ENCODE measurements at places on chromosomes 5 and 9.

DNA sequence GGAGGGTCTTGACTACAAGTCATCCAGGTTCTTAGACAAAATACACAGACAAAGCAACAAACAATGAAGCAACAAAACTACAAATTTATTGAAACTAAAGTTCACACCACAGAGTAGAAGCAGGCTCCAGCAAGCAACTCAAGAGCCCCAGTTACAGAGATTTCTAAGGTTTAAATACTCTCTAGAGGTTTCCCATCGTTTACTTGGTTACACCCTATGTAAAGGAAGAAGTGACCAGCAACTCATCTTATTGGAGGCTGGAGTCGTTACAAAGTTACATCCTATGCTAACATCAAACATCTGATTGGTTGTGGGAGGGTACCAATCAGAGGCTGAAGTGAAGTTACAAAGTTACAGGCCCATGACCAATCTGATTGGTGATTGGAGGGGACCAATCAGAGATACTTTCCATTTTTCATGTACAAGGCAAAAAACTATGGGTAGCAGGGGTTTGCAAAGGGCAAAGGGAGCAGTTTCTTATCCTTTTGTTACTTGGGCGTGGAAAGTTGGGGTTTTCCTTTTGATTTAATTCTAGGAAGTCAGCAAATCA lies 2292.6 kb upstream of the C9orf72 start:
- DNase-seq = no peak

DNA sequence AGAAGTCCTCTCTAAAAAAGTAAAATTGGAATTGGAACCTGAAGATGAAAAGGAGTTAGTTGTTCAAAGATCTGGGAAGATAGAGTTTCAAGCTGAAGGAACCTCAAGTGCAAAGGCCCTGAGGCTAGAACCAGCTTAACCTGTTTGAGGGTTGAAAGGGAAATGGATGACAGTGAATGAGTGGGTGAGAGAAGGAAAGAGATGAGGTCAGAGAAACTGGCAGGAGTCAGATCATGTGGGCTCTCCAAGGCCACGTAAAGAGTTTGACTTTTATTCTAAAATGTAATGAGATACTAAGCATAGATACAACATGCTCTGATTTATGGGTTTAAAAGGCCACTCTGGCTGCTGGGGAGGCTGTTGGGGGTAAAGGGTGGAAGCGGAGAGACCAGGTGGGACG lies 2.5 kb upstream of the RAD23B start:
- peak; percentile 59 for DNase-seq

DNA sequence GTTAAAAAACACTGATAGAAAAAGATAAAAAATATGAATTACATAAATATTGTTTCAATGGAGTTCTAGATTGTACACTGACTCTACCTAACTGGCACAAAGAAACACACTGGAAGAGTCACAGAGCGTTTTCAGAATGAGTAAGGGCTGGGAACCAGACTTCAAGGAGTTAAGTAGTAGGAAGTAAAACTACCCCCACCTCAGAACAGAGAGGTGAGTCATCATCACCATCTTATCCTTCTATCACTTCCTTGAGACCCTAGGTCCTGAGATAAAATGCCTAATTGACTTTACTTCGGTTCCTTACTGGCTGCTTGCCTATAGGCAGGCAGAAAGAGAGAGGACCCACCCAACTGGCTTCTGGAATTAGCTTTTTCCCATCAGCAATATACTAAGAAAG lies 79.7 kb downstream of the ELAVL2 start:
- DNase-seq = no peak

GRCh38 chr5:171306781-171307591 lies 2.1 kb upstream of the TLX3 start:
- no peak for DNase-seq

DNA sequence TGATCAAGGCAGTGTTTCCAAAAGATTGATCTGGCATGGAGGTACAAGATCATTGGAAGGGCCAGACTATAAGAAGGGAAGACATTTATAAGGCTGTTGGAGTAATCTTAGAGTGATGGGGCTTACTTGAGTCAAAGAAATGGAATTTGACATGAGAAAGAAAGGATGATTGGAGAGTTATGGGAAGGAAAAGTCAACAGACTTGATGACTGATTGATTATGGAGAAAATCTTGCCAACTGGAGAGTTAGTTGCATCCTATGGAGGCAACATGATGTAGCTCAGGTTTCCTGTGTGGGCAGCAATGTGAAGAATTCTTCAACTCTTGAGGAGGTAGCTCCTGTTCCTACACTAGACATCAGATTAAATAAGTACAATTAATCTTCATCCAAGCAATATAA lies 10.9 kb upstream of the MAST4 start:
- no peak for DNase-seq

DNA sequence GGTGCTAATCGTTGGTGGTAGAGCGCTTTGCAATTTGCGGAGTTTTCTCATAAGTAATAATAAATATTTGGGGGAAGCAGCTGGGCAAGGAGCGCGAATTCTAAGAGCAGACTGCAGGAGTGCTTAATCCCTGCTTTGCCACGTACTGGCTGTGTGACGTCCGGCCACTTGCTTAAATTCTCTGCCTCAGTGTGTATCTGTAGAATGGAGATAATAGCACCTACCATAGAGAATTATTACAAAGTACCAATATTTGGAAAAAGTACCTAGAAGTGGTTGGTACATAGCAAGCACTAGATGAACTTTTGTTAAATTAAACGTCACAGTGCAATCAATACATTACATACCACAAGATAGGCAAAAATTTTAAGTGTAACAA lies 598 bp upstream of the TMED7 start:
- DNase-seq = no peak

DNA sequence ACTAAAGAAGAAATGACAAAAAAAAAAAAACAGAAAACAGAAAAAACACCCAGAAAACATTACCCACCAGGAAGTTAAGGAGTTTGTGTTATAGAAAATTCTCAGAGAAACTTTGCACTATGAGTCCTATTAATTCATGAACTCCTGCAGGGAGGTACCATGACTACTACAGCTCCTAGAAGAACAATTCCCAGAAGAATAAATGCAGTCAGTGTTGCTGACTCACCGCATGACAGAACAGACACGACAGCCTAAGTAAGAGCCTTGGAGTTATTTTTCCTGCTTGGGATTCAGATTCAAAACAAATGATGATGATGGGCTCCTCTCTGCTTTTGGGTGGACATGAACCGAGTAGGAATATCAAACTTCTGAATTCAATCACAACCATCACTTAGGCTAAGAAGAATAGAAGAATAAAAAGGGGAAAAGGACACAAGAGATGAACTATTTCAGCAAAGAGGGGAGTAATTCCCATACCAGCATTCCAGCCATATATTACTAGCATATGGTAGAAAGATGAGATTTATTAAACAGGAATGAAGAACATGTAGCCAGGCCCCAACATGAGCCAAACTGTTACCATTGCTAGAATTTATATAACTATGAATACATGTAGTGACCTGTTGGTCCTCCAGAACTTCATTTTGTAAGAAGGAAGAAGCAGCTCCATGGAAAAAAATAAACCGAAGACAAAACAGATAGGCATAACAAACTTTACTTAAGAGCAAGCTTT lies 209.6 kb upstream of the PDE4D start:
- DNase-seq = no peak

DNA sequence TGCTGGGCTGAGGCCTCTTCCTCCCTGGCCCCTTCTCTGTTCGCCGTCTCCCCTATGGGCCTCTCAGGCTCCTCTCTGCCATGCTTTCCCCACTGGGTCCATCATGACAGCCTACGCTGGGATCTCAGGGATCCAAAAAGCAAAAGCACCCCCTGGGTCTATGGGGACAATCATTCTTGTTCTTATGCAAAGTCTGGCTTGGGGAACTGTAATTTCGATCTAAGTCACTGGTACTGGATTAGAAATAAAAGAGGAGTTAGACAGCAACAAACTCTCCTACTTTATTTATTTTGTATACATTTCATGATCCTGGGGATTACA lies 86.6 kb downstream of the SLC38A9 start:
- no peak for DNase-seq

GRCh38 chr5:129978270-129978669 lies 74.0 kb downstream of the CHSY3 start:
- DNase-seq = no peak

GRCh38 chr9:81737871-81738507 lies 48.6 kb upstream of the TLE1 start:
- DNase-seq = peak; percentile 81

DNA sequence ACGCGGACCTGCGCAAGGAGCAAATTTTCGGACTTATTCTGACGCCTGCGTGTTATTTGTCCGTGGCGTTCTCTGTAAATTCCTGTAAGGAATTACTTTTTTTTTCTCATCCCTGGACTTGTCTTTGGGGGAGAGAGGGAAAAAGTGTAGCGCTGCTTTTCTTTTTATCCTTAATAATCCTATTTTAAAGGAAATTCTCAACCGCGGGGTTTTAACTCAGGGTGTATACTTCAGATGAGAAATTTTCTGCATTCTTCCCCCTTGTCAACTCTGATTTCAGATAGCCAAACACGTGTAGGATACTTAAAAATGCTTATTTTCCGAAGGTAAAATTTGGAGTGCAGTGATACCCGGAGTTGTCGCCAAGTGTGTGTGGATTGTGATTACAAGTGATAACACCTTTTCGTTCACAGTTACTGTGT lies 853 bp downstream of the DCP2 start:
- no peak for DNase-seq

- no peak for DNase-seq
These were observed 195.3 kb upstream of the MVB12B start for GRCh38 chr9:126131066-126132010.

GRCh38 chr5:151697452-151697851 lies 10.7 kb upstream of the SPARC start:
- no peak for DNase-seq

GRCh38 chr9:98247831-98248657 lies 7.4 kb downstream of the TBC1D2 start:
- DNase-seq = peak; percentile 91

GRCh38 chr5:36741128-36741527 lies 134.7 kb downstream of the SLC1A3 start:
- no peak for DNase-seq

- DNase-seq = no peak
These were observed 21.7 kb downstream of the FER start for GRCh38 chr5:108769352-108769751.

DNA sequence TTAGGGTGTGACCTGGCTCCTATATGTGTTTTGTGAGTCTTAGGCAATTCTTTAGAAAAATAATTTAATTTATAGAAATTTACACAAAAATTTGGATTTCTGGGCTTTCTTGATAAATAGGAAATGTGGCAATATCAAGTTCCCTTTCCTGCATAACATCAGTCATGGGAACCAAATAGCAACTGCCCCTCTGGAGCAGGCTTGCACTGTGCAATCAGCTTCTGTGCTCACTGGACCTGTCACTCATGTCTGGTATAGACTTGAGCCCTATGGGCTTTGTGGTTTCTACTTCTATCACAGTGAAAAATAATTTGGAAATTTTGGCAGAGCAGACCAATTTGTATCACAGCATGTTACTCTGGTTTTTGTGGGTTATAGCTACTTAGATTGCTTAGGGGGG lies 131.7 kb downstream of the ADGRV1 start:
- peak; percentile 45 for DNase-seq

- DNase-seq = peak; percentile 13
These were observed 703 bp downstream of the ISCA1 start for GRCh38 chr9:86281593-86282076.

GRCh38 chr5:120016717-120017382 lies 387.5 kb downstream of the FAM170A start:
- no peak for DNase-seq

- DNase-seq = peak; percentile 3
These were observed 547.2 kb downstream of the CSNK1G3 start for GRCh38 chr5:124059200-124059599.

- DNase-seq = no peak
These were observed 44.8 kb upstream of the BNC2 start for GRCh38 chr9:16915126-16915831.

DNA sequence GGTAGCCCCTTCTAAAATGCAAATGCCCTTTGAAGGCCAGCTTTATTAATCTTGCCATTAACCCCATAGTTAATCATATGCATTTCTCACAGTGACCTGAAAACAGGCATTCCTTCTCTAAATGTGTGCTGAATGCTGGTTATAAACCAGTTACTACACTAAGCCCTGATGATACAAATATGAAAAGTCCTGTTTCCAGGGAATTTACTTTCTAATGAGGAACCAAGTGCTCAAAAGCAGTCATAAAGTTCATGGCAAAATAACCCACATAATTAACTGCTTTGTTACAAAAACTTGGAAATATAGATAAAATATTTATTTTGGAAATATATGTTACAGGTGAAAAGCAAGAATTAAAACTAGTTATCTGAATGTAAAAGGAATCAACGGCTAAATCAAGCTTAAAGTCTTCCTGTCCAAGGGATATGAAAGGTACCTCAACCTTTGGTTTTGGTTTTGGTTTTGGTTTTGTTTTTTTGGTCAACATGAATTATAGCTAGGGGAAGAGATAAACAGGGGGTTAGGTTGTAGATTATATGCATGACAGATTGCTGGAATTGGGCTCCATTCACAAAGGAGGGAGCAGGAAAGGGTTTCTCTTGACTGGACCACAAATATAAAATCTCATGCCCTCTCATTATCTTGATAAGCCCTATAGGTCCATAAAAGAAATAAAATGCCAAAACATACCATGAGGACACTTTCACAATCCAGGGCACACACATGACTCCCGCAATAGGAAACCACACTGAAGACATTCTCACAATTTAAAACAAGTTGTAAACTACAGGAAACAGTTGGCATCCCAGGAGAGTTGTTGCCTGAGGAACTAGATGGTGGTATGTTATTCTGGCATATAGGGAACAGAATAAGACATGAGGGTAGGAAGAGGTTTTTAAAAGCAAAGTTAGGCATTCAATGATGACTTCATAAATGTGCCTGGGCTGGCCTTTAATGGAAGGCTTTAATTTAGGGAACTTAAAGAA lies 46.7 kb upstream of the MACIR start:
- peak; percentile 76 for DNase-seq

DNA sequence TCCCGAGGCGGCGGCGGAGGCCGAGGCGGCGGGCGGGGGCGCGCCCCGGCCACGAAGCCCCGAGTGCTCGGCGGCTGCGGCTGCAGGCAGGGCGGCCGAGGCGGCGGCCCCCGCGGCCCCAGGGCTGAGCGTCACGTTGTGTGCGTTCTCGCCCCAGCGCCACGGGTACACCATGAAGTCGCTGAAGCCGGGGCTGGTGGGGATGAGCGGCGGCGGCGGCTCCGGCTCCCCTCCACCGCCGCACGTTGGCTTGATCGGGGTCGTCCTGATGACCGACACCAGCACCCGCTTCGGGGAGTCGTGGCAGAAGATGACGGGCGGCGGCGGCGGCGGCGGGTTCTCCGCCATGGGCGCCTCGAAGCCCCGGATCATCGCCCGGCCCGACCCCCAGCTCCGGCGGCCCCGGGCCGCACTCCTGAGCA lies 498 bp downstream of the ZNF367 start:
- no peak for DNase-seq

- no peak for DNase-seq
These were observed 103.1 kb downstream of the ATG10 start for GRCh38 chr5:82074950-82075349.

- DNase-seq = peak; percentile 55
These were observed 155.3 kb downstream of the SNX18 start for GRCh38 chr5:54672871-54673270.

GRCh38 chr5:143781993-143782520 lies 29.9 kb upstream of the HMHB1 start:
- peak; percentile 18 for DNase-seq
